ENCODE measurements at places on chromosomes 5 and 9.

DNA sequence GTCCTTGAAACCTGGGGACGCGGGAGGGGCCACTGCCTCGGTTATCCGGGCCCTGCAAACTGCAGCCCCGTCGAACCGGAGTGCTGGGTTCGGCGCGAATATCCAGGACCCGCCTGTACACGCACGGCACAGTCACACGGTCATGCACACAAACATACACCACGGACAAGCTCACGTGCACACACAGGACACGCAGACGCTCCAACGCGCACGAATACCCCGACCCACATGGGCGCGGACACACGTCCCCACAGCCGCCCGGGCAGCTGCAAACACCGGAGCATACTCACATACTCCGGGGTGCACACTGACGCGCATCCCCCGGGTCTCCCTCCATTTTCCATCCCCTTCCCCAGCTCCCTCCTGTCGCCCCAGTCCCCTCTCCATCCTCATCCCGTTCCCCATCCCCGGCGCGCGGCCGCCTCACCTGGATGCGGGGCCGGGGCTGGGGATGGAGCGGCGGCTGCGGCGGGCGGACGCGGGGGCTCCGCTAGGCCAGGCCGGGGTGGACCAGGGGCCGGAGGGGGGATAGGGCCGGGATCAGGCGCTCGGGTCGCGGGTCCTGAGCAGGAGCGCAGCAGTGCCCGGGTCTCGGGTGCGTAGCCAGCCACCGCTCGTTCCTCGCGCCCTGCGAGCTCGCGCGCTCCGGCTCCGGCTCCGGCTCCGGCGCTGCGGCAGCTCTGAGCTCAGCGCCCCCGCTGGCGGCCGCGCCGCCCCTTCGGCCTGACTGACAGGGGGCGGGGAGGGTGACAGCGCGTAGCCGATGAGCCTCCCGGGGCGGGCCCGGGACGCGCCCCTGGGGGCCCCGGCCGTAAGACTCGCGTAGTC, at the start of the genes EIF4E1B and SNCB:
EIF4E1B (plus strand) TSS at position 823 of the 828 bp plus-strand sequence. CDS start 12,113 bp downstream, outside the sequence.
SNCB (minus strand) TSS at position 682 of the 828 bp plus-strand sequence. CDS start 880 bp downstream, outside the sequence.
- DNase-seq: peak; percentile 79

DNA sequence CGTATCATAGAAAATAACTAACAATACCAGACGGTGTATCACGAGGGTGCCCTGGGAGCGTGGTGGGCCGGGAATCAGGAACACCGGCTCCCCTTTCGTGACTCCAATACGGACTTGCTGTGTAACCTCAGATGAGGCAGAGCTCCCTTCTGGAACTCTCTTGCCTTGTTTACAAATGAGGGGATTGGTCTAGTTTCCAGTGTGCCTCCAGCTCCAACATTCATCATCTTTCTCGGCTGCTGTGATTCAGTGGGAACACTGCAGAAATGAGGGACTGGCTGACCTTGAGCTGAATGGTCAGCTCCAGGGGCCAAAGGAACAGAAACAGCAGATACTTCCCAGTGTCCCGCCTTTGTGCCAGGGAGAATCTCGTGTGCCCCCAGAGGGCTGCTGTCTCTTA, 22.6 kb upstream of the TGFBI start:
- DNase-seq: no peak

- DNase-seq: no peak
Observed at GRCh38 chr5:67299231-67299735, 102.7 kb upstream of the CD180 start.

- no peak for DNase-seq
Observed at GRCh38 chr5:12217039-12217438, 312.8 kb upstream of the CTNND2 start.

- no peak for DNase-seq
Observed at GRCh38 chr5:152534641-152535040, 129.6 kb upstream of the NMUR2 start.

DNA sequence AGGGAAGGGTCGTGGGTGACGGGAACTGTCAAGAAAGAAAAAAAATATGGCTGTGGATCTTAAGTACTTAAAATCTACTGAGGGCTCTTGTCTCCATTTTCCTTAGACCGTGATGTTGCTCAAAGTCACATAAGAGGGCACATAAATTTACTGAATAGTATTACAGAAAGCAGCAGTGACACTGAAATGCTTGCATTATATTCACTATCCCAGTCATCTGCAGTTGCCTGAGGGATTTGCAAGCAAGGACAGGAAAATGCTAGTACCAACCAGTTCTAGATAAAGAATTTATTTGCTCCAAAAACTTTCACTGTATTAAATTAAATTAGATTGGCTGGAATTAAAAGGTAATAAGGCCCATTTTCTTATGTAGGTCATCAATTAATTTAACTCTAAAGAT, 106.5 kb upstream of the CCDC152 start:
- DNase-seq: no peak

- DNase-seq: no peak
Observed at GRCh38 chr5:172101547-172102217, 86.3 kb downstream of the STK10 start.

DNA sequence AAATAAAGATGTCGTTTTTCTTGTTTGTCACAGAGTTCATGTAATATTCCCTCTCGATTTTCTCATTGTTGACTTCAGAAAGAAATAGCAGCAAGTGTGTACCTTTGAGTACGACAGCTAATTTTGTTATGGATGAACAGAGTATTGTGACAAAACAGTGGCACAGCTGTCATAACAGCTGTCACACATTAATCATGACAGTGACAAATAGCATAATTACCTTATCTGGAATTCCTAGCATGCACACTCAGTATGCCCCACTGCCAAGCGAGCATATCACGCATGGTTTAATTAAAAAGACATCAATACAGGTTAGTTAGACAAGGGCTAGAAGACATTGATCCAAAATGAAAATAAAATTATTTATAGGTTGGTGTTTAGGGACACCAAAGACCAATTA, 375.1 kb downstream of the SPATA31D1 start:
- DNase-seq: no peak

DNA sequence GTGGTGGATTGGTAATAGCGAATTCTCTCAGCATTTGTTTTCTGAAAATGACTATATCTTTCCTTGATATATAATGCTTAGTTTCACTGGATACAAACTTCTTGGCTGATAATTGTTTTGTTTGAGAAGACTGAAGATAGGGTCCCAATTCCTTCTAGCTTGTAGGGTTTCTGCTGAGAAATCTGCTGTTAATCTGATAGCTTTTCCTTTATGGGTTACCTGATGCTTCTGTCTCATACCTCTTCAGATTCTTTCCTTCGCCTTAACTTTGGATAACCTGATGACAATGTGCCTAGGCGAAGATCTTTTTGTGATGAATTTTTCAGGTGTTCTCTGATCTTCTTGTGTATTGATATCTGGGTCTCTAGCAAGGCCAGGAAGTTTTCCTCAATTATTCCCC, 94.7 kb upstream of the ACO1 start:
- DNase-seq: no peak

DNA sequence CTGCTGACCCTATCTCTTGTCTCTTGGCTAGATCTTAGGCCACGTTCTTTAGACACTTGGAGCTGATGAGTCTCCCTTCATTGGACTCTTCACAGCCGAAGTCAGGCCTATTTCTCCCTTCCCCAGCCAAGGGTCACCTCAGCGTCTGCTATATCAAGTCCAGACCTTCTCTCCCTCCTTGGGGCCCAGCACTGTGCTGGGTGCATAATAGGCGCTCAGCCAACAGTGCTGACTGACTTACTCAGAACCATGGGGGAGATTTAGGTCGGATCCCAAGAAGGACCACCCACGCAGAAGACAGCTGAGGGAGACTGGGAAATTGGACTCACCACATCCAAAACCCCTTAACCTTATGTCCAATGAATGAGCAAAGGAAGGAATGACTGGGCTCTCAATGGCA, 5.6 kb upstream of the AMBP start:
- peak; percentile 35 for DNase-seq

DNA sequence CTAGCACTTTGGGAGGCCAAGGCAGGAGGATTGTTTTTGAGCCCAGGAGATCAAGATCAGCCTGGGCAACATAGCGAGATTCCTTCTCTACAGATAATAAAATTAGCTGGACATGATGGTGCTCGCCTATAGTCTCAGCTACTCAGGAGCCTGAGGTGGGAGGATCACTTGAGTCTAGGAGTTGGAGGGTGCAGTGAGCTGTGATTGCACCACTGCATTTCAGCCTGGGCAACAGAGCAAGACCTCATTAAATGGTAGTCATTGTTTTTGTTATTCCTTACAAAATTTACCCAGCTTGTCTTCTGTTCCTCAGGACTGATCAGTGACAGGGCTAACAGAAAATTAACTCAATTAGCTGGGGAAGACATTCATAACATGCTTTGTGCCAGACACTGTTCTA, 104.5 kb downstream of the NDFIP1 start:
- DNase-seq: no peak

DNA sequence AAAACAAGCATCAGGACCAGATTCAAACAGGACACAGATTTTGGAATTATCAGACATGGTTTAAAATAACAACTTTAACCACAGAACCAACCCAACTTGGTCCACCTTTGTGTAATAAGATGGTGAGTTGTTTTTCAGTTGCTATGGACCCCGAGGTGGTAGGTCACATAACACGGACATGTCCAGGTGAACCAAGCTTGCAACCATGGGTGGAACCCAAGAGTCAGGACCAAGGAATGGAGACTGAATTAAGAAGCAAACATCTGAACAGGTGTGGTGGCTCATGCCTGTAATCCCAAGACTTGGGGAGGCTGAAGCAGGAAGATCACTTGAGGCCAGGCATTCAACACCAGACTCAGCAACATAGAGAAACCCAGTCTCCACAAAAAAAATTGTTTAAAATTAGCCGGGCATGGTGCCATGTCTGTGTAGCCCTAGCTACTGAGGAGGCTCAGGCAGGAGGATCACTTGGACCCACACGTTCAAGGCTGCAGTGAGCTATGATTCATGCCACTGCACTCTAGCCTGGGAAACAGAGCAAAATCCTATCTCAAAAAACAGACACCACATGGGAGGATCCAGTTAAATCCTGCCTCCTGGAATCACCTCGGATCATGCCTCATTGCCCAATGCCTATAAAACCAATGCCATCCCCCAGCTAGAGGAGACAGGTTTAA, 10.6 kb downstream of the PTBP3 start:
- DNase-seq: no peak

GRCh38 chr9:38003230-38003629, 65.8 kb downstream of the SHB start:
- no peak for DNase-seq

DNA sequence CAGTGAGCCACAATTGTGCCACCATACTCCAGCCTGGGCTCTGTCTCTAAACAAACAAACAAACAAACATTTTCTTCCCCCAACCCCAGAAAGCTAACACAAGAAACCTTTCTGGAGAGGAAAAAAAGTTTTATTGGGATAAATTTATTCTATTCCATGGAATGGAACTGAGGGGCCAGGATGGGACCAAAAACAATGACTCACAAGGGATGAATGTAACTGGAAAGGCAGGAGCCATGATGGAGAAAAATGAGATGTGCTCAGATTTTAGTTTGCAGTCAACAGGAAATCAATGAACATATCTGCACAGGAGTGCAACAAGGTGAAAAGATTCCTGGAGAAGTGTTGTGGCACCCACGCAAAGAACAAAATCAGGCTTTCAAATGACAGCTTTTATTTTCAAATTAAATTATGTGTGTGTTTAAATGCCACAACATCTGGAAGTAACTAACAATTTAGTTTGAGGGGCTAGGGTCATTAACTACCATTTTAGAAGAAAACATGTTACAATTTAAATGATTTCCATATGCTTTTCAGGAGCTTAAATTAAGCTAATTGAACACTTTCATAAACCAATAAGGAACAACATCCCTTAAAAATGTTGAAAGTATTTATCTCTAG, 208.6 kb downstream of the TSSK1B start:
- DNase-seq: no peak

- DNase-seq: no peak
Observed at GRCh38 chr5:126746290-126746689, 30.6 kb upstream of the LMNB1 start.

DNA sequence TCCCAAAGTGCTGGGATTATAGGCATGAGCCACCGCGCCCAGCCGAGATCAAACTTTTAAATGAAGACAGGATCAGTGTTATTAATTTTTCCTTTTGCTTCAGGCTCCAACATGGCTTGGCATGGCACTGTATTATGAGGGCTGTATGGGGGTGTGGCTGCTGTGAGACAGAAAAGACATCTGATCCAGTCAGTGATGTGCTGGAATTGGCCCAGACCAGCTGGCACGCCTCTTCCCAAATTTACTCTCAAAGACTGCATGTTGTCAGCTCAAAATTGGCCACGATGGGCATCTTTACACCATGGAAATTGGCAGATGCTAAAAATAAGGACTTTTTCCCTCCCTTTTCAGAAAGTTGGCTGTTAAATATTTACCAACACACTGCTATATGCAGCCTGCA, 12.1 kb upstream of the COL27A1 start:
- DNase-seq: no peak

- no peak for DNase-seq
Observed at GRCh38 chr9:134891713-134892112, 11.1 kb downstream of the FCN2 start.

DNA sequence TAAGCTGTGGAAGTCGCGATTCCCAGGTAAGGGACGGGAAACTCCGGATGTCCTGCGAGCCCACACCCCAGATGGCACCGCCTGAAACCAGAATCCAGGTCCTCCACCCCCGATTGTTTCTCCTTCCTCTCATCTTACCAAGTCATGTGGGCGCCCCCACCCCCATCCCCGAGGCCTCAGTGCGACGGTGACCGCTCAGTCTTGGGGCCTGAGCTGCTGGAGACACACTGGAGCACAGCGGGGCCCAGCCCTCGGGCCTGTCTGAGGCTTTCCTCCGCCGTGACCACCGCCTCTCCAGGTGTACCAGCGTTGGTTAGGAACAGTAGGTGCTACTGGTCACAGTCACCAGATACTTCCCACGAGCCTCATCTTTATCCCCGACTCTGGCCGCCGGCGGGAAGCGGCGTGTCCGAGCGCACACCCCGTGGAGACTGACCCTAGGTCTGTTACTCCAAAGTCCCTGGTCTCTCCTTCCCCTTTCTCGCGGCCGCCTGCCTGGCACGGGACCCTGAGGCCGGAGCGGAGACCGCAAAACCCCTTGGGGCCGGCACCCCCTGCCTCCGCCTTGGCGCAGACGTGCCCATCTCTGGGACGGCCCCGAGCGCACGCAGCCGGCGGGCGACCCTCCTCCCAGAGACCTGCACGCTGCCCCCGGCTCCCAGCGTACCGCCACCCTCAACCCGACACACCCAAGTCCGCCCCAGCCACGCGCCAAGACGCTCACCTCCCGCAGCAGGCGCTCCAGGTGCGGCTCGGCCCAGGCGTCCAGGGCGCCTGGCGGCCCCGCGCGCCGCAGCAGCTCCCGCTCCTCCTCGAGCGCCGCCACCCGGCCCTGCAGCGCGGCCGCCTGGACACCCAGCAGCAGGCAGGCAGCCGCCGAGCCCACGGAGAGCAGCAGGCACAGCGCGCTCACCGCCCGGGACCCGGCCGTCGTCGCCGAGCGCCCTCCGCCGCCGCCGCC, 733 bp downstream of the COL23A1 start:
- no peak for DNase-seq

DNA sequence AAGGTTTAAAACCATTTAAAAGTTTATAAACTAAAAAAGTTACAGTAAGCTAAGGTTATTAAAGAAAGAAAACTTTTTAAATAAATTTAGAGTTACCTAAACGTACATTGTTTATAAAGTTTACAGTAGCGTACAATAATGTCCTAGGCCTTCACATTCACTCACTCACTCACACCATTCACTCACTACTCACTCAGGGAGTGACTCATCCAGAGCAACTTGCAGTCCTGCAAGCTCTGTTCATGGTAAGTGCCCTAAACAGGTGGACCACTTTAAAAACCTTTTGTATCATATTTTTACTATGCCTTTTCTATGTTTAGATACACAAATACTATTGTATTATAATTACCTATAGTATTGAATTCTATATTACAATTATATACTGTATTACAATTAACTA, 190.8 kb upstream of the RASA1 start:
- DNase-seq: no peak

GRCh38 chr9:34669809-34670562, 7.5 kb upstream of the CCL27 start:
- no peak for DNase-seq
